ENCODE measurements at places on chromosomes 13 and 19.

GRCh38 chr19:34254698-34255432 lies 511 bp downstream of the GARRE1 start:
- no peak for DNase-seq

DNA sequence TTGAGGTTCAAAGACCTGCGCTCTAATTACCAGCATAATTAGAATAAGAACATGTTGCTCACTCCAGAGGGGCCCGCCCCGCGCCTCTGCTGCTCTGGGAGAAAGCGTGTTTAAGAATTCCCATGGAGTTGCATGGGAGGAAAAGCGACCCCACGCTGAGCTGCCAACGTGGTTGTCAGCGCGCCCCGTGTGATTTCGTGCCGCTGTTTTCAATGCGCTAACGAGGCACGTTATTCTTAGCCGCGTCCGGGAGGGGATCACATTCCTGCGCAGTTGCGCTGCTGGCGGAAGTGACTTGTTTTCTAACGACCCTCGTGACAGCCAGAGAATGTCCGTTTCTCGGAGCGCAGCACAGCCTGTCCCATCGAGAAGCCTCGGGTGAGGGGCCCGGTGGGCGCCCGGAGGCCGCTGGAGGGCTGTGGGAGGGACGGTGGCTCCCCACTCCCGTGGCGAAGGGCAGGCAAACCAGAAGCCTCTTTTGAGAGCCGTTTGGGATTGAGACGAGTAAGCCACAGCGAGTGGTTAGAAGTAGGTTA lies 173.8 kb upstream of the SOX1 start:
- no peak for DNase-seq

- DNase-seq = no peak
These were observed 50.4 kb downstream of the MYO9B start for GRCh38 chr19:17125728-17126677.

- DNase-seq = no peak
These were observed 5.1 kb upstream of the ZNF77 start for GRCh38 chr19:2949939-2950285.

DNA sequence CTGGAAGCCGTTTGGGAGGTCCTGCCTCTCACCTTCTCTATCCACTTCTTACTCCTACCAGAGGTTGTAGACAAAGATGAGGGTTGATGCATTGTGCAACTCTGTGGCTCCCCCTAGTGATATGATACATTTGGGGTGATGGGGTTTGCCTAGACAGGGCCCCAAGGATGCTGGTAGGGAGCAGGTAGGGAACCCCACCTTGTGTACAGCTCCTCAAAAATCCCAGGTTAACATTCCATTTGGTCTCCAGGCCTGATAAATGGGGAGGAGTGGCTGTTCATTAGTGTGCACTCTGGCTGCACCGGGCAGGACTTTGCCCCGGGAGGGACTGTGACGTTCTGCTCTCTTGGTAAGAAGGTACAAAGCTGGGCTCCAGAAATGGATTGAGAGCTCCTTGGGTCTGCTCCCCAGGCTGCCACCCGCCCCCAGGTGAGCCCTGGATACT lies 19.2 kb downstream of the SIGLEC8 start:
- no peak for DNase-seq

DNA sequence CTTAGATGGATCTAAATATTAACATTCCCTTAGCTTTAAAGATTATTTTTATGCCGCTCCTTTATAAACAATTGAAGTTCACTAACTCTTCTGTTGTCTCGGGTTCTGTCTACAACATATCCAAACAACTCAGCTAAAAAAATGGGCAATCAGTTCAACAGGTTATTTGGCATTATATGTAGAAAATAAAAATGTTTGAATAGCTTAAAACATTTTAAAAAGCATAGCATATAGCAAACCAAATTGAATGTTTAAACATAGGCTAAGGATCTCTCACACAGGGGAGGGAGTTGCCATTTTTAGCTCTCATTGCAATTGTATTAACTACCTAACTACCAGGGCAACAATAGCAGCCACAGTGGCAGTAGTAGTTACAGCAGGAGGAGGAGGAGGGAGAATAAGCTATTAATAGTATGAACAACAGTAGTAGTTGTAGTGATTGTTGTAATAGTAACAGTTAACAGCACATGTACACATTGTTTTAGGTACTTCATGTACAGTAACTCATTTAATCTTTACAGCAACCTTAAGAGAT lies 404.2 kb downstream of the KCNRG start:
- DNase-seq = peak; percentile 36

DNA sequence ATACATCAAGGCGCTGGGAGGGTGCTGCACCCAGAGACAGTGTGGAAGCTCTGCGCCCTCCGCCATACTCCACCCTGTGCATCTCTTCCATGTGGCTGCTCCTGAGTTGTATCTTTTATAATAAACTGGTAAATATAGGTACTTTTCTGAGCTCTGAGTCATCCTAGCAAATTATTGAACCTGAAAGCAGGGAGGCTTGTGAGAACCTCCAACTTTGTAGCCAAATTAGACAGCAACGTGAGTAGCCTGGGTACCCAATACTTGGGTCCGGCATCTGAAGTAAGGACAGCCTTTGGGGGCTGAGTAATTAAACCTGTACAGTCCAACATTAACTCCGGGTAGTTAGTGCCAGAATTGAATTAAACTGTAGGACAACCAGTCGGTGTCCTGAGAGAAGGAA lies 57.4 kb downstream of the RUBCNL start:
- DNase-seq = no peak

DNA sequence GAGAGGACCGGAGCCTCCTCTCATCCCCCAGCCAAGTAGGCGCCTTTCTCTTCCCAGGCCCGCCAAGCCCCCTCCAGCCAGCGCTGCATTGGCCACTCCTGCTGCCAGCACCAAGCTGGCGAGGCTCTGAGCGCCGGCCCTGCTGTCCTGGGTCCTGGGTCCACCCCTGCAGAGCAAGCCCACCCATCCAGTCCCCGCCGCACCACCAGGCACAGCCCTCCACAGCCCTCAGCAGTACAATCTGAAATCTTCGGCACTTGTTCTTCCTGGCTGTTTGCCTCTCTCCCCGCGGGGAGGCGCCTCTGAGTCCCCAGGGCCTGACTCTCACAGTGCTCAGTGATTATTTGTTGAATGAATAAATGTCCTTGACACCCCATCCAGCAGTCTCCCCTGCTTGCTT lies 236.4 kb upstream of the SGCG start:
- DNase-seq = no peak

DNA sequence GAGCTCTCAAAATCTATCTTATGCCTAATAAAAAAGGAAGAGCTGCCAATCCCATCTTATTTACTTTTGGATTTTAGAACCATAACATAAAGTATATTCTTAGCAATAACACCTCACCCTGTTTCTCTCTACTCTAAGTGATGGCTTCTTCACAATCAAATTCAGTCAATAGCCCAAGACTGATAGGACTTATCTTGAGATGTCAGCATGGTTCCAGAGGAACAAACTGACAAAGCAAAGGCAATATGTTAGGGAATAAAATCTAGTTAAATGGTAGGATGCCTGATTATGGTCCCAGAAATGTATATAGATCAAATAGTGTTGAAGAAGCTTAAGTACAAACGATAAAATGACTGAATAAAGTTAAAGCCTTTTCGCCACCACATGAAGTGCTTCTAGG lies 36.3 kb downstream of the DACH1 start:
- DNase-seq = no peak

- DNase-seq = no peak
These were observed 20.1 kb downstream of the RASA3 start for GRCh38 chr13:114112231-114112825.

- DNase-seq = no peak
These were observed 140.9 kb downstream of the TBC1D4 start for GRCh38 chr13:75341028-75341427.

DNA sequence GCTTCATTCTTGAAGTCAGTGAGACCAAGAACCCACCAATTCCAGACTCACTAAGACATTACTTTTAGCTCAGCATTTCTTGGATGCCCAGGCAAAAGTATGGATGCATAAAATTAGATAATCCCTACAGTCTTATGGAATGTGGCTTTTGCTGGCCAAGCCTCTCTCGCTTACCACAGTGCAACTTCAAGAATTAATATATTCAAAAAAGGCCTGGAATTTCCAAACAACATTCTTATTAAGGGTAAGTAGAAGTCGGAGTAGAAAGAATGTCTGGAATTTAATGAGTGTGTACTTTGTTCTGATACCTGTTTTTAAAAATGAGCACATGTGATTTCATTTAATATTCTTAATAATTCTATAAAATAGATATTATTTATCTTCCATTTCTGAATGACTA lies 302.4 kb upstream of the TMTC4 start:
- no peak for DNase-seq

DNA sequence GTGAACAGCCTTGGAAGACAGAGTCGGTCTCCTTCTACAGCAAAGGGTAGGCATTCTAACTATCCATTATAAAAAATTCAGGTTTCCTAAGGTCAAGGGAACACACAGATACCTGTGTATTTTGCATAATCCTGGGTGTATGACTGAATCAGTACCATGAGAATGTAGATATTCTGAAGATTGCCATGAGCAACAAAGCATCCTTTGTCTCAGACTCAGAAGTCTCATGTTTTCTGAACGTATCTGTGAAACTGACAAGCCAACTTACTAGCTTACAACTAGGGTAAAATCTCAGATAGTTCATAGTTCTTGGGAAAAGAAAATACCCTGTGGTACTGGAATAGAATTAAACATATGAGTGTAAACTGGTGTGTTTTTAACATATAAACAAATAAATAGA lies 6.5 kb downstream of the ZNF566 start:
- no peak for DNase-seq

DNA sequence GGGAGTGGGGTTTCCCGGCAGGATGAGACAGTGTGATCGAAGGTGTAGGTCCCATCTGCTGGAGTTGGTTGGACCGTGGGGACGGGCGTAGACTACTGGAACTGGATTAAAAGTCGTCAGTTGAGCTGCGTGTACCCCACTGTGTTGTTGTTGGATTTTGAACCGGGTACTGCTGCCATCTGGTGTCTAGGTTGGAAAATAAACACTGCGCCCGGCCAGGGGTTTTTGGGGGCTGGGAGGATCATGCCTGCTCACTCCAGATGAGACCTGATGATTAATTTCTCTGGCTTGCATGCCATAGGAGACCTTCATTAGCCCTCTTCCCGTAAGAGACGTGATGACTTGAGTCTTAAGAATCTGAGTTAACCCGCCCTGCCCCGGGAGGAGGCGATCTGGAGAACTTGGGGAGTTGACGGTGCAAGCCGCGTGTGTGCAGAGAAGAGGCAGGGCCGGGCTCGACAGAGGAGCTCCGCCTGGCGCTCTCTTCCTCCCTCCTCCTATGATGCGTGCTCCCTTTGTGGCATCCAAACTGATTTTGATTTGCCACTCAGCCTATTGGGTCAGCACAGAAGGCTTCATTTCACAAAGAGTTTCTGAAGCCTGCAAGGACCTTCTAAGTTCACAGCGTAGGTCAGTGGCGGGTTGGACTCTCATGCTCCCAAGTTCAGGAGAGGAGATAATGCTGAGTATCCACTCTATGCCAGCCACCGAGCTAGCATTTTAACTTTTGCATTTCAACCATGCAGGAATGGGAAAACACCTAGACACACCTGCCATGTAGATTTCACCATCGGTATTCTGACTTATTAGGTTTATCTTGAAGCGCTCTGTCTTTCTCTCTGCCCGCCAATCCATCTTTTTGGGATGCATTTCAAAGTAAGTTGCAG lies 2.7 kb downstream of the UHRF1 start:
- DNase-seq = no peak

DNA sequence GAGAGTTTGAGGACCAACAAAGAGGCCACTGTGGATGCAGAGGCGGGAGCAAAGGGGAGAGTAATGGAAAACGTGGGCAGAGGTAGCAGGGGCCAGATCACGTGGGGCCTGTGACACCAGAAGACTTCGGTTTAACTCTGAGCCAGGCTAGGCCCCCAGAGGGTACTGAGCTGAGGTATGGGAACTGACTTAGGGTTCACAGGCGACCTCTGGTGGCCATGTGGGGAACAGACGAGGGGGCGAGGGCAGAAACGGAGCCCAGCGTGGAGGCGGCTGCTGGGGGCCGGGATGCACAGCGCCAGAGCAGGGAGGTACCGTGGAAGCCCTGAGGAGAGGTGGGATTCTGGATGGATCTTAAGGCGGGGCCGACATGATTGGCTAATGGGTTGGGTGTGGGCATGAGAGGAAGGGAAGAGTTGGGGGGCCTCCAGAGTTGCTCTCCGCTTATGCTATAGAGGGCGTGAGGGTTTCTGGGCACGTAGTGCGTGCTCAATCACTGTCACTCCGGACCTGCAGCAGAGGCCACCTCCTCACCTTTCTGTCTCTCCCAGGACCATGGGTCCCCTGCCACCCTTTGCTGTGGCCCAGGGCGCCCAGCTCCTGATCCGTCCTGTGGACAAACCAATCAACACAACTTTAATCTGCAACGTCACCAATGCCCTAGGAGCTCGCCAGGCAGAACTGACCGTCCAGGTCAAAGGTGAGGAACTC lies 13.7 kb downstream of the PVR start:
- no peak for DNase-seq

GRCh38 chr13:26651234-26651633 lies 93.8 kb downstream of the WASF3 start:
- no peak for DNase-seq

DNA sequence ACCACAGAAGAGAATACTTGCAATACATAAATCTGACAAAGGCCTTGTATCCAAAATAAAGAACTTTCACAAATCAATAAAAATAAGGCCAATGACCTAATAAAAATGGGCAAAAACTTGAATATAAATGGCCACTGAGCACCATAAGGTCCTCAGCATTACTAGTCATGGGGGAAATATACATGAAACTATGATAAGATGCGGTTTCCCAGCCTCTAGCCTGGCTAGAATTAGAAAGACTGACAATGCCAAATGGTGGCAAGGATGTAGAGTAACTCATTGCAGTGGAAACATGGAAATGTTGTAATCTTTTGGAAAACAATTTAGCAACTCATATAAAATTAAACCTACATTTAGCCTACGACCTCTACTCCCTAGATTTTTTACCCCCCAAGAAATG lies 227.1 kb downstream of the GGACT start:
- no peak for DNase-seq

- DNase-seq = no peak
These were observed 5.9 kb downstream of the ADGRE2 start for GRCh38 chr19:14772467-14772866.

- no peak for DNase-seq
These were observed 14.6 kb downstream of the EDNRB start for GRCh38 chr13:77904031-77904430.

- no peak for DNase-seq
These were observed 8.8 kb downstream of the ZNF724 start for GRCh38 chr19:23241419-23241818.

Data from NCI-H1417 treated with DMSO at 0.1 percent for 48 hours (cell line).